ELR (cell line): ENCODE measurements at places on chromosomes 5 and 9.
A peak's percentile ranks its signal among the peaks of the same experiment; 100 is the strongest.

DNA sequence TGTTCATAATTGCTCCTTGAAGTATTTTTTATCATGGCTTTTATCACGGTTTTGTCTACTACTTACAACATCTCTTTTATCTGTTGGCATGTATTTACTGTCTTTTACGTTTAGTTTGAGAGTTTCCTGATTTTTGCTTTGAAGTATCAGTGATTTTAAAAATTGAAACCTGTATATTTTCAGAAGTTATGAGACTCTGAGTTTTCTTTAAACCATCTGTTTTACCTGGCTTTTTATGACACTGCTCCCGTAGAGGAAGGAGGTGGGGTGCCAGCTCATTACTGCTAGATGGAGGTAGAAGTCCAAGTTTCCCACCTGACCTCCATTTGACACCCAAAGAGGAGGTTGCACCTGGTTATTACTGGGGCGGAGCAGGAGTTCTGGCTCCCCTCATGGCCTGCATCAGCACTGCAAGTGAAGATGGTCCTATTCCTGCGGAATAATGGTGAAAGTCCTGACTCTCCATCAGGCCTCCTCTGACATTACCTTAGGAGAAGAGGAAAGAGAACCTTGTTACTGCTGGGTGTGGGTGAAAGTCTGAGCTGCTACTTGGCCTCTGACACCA is 10.0 kb upstream of the ZNF131 start:
- peak; percentile 19 for DNase-seq

- no peak for DNase-seq
Measured at GRCh38 chr5:172163346-172163745, 24.7 kb downstream of the STK10 start.

DNA sequence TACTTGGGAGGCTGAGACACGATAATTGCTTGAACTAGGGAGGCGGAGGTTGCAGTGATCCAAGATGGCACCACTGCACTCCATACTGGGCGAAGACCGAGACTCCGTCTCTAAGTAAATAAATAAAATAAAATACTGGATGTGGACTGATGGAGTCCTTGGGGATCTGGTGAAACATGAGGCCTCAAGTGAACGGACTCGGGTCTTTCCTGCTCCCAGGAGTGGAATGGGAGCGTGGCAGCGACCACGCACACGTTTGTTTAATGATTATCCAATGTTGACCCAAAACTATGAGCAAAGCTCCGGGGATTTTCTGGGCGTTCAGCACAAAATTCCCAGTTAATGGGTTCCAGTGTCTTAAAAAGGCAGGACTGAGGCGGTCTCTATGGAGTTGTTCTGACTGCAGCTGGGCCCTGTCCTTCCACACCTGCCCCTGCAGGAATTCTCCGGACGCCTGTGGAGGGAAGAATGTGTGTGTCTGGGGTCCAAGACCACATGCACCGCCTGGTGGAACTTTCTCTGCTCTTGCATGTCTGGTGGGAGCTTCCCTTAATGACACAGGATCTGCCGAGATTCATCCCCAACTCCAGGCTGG is 26.6 kb downstream of the NEK6 start:
- no peak for DNase-seq

- DNase-seq, result no peak
Measured at GRCh38 chr5:137836298-137836697, 31.4 kb upstream of the MYOT start.

GRCh38 chr9:2406252-2406651 is 215.3 kb upstream of the VLDLR start:
- DNase-seq, result no peak

GRCh38 chr9:88237479-88237961 is 99.2 kb upstream of the SPATA31C2 start:
- no peak for DNase-seq

GRCh38 chr9:116992865-116993264 is 305.8 kb downstream of the TRIM32 start:
- no peak for DNase-seq

DNA sequence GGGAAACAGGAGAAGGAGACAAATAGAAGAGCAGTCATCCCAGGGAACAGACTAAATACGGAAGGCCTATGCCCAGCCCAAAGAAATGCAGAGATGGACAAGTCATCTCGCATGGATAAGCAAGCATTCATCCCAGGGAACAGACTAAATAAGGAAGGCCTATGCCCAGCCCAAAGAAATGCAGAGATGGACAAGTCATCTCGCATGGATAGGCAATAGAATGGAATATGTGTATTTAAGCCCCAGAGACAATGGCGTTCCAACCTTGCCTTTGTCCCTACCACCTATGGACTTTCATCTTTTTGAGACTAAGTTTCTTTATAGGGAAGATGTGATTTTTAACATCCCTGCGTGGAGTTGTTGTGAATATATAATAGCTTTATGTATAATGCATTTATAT is 242.2 kb upstream of the TNC start:
- no peak for DNase-seq

- no peak for DNase-seq
Measured at GRCh38 chr9:116466271-116467235, 220.6 kb upstream of the TRIM32 start.

GRCh38 chr5:74510476-74511075 is 130.0 kb downstream of the ENC1 start:
- no peak for DNase-seq

GRCh38 chr9:136326061-136326760 is 1.1 kb upstream of the GPSM1 start:
- peak; percentile 73 for DNase-seq

DNA sequence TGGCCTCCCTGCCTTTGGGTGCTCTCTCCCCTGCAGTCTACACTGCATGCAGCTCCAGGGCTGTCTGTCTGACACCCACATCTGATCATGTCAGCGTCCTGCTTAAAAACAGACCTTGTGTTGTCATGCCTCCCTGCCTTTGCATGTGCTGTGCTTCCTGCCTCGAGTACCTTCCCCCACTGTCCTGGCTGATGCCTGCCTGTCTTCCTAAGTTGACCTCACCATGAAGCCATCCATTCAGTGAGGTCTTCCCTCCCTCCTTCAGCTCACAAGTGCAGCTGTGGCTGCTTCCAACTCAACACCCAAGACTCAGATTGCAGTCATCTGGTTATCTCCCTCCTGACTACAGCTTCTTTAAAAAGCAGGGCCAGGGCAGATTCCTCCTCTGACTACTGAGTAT is 5.5 kb downstream of the ANGPTL2 start:
- DNase-seq, result no peak

GRCh38 chr5:171367424-171368370 is 20.0 kb upstream of the NPM1 start:
- peak; percentile 88 for DNase-seq

DNA sequence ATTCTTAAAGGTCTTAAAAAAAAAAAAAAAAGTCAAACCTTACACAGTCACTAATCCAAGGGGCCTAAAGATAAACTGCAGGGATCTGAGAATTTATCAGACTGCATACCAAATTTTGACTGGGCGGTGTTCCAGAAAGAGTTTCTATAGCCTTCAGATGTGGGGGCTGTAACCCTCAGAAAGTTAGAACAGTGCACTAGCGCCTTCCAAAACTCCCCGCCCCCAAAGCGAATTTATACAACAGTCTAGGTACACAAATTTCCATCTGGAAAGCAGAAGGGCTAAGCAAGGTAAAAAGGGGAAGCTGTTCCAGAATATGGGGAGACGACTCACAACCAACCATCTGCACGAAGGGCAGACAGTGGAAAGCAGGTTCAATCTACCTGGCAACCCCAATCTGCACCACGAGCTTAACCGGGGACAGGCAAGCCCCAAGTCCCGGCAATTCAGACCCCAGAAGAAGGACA is 813 bp downstream of the ERMP1 start:
- no peak for DNase-seq

GRCh38 chr5:150024346-150024984 is 23.9 kb downstream of the HMGXB3 start:
- no peak for DNase-seq

DNA sequence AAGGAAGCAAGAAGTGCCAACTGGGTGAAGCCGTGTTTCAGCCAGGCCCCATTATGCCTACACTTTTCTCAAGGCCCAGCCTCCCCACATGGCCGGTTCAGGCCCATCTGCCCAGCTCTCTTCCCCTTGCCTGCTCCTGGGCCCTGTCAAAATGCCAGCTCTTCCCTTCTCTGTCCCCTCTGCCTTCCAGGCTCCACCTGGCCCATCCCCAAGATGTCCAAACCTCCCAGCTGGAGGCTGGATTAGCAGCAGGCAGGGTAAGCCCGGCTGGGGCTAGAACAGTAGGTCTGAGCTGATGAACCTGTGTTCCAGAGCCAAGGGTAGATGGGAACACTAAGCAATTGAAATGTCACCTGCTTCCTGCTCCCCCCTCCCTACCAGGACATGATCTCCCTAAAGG is 64.1 kb upstream of the HSPA9 start:
- no peak for DNase-seq

GRCh38 chr5:180069589-180070247 is 1.8 kb downstream of the RNF130 start:
- DNase-seq, result no peak

GRCh38 chr9:94097788-94098414 is 13.6 kb downstream of the PTPDC1 start:
- DNase-seq, result peak; percentile 91

GRCh38 chr9:38316166-38316780 is 76.2 kb upstream of the ALDH1B1 start:
- no peak for DNase-seq

GRCh38 chr5:152811988-152812387 is 406.9 kb upstream of the NMUR2 start:
- DNase-seq, result no peak

DNA sequence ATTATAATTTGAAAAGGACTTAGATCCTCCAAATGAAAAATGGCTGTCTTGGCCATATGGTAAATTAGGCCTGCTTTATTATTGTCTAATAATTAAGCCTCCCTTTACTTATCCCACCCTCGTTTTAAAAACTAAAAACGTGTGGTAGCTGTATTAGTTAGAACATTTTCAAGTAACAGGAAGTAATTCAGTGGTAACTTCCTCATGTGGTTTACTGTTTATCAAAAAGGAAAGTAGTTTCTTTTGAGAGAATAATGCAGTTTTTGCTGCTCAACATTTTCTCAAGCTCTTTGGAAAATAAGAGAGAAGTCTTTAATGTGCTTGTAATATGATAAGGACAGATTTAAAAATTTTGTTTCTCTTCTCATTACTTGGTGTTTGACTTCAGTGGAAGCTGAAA is 26.0 kb downstream of the ZCCHC7 start:
- DNase-seq, result no peak
